Stimulated activated CD8-positive, alpha-beta memory T cell treated with anti-CD3 and anti-CD28 coated beads, Interleukin-4, amount 100 ng/mL, for 24 hours (primary cell): ENCODE measurements at places on chromosomes 13 and 19.

GRCh38 chr19:49749771-49750170 lies 13.3 kb downstream of the TSKS start:
- DNase-seq, result no peak

DNA sequence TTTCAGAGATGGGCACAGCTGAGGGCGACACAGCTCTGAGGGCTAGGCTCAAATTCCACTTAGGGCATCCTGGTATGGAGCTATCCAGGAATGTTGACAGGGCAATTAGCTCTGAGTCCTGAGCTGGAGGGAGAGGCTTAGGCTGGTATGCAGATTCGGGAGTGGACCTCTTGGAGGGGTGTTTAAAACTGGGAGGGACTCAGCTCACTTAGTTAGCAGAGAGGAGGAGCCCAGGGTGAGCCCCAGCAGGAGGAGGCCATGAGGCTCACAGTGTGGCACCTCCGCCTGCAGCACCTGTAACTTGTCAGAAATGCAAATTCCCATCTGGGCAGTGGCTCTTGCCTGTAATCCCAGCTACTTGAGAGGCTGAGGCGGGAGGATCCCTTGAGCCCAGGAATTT lies 10.2 kb upstream of the NOP53 start:
- no peak for DNase-seq

DNA sequence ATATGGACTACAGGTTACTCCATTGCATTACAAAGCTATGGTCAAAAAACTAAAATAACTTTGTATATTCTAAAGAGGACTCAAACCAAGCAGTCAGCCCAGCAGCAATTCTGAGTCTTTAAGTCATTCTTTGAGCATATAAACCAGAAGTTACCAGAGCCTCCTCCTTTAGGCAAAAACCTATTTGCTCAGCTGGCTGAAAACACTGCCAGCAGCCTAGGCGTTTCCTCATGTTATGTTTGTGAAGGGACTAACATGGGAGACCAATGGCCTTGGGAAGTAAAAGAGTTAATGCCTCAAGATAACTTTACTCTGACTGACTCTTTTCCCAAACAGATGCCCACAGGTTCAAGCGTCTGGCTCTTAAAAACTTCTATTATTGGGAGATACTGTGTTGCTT lies 45.3 kb downstream of the ZNF626 start:
- no peak for DNase-seq

DNA sequence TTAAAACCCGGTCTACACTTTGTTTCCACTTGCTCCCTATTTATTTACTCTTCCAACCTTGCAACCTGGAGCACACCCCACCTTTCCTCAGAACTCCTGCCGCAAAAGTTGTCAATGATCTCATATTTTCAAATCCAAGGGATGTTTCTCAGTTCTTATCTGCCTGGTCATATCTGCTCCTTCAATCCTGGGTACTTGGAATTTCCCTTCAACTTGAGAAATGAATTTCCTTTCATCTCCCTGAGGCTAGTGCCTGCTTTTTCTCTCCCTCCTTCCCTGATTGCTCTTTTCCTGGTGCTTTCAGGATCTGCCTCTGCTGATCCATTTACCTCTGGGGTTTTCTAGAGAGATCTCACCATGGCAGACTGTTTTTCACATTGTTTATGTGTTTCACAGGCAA lies 154.8 kb upstream of the IRS2 start:
- DNase-seq, result no peak

DNA sequence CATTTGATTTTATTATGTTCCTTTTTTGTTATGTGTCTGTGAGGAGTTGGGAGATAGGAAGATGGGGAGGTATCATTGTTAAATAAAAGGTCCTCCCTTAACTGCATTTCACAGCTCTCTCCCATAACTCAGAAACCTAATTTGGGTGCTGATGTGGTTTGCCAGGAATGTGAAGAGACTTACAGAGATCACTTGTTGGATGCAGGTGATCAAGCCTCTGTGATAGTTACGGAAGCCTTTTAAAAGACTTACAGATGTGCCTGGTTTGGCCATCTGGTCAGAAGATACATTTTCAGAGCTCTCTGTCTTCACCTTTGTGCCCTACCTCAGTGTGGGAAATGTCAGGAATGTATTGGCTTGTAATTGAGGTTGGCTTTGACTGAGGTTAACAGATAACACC lies 146.1 kb downstream of the STOML3 start:
- DNase-seq, result no peak

DNA sequence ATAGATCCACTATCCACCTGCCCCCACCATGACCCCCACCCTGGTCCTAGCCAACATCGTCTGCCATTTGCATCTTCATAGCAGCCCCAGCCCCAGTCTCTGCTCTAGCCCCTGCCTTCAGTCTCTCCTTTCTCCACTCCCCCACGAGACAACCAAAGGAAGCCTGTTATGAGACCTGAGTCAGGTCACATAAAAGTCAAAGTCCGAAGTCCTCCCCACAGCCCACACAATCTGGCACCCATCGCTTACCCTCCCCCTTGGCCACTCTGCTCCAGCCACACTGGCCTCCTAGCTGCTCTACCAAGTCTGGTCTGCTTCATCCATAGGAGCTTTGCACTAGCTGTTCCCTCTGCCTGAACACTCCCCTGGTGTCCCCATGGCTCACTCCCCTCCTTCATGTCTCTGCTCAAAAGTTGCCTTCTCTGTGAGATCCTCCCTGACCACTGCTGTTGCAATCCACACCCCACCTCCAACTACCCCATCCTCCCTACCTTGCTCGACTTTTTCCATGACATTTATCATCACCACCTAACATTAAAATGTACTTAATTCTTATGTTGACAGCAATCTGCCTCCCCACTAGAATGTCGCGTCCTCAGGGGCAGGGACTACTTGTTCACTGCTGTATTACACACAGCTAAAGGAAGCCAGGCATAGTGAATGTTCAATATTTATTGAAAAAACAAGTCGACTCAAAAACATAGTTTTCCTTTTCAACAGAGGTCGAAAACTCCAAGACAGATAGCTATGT lies 1.2 kb upstream of the PLEKHG2 start:
- no peak for DNase-seq

DNA sequence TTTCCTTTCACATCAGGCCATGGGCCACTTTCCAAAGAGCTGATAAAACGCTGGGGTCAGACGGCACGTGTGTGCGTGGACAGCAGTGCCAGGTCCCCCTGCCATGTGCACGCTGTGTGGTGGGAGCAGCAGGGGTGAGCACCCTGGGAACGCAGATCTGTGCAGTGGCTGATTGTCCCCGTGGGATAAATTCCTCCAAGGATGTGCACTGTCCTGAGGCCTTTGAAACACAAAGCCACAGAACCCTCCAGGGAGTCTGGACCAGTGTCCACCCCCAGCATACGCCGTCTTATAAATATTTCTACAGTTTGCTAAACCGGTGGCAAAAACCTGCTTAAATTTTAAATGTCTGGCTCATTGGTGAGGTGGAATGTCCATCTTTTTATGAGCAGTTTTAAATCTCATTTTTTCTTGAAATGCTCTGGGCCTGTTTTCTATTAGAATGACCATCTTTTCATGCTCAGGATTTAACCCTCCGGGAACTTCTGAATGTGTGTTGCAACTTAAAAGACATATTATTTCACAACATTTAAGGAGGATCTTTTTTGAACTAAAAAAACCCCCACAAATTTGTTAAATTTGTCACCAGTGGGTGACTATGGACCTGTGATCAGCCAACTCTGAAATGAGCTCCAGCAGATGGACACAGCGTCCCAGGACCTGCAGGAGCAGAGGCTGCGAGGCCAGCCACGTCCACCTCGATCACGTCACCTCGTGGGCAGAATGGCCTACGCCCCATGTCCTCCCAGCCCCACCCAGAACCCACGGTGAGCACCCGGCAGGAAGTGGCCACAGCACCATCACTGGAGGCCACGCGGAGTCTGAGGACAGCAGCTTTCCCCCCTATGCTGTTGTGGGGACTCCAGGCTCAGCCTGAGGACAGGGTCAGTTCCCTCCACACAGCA lies 68.6 kb downstream of the RASA3 start:
- no peak for DNase-seq

GRCh38 chr19:38211151-38211591 lies 12.9 kb downstream of the DPF1 start:
- no peak for DNase-seq

- DNase-seq, result no peak
Measured at GRCh38 chr19:4101496-4101770, 22.5 kb downstream of the MAP2K2 start.
